Endothelial cell (in vitro differentiated cells): ENCODE measurements at places on chromosomes 7 and 10. TPM values are rescaled to one million over a fixed set of nuclear protein-coding genes. Genes with fewer than 3 reads are reported as not detected.

ADCYAP1R1 gene
- 39.3 TPM for total RNA-seq

GBX1 gene
- 13.8 TPM for total RNA-seq

TECTB gene
- total RNA-seq = not detected

CYP2W1 gene
- total RNA-seq = not detected

CEP55 gene
- 3.5 TPM for total RNA-seq
